ENCODE measurements at places on chromosomes 7 and 10.
A peak's percentile ranks its signal among the peaks of the same experiment; 100 is the strongest.

- no peak for DNase-seq
Observed at GRCh38 chr7:116363637-116364432, 135.7 kb upstream of the CAV2 start.

GRCh38 chr10:12417331-12417730 lies 68.0 kb downstream of the CAMK1D start:
- DNase-seq: no peak

DNA sequence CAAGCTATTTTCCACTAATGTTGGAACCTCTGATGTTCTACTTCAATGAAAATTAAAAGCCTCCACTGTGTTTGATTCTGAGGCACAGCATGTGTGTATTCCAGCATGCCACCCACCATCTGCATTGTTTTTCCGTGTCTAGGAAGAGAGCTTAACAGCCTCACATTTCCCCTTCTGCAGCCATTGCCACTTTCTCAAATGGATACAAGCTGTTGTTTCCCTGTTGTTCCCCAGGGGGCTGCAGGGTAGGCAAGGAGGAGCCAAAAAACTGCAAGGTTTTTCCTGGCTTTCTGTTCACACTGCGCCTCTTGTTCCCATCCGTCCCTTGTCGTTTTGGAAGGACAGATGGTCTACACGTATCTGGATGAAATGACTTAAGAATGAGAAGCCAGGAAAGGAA lies 72.3 kb upstream of the DNAJB12 start:
- no peak for DNase-seq

- peak; percentile 32 for DNase-seq
Observed at GRCh38 chr10:15169555-15170401, 1.3 kb upstream of the NMT2 start.

GRCh38 chr10:92690211-92690914 lies 608 bp downstream of the HHEX start:
- DNase-seq: peak; percentile 62

- no peak for DNase-seq
Observed at GRCh38 chr10:28139138-28139537, 140.3 kb upstream of the ODAD2 start.

DNA sequence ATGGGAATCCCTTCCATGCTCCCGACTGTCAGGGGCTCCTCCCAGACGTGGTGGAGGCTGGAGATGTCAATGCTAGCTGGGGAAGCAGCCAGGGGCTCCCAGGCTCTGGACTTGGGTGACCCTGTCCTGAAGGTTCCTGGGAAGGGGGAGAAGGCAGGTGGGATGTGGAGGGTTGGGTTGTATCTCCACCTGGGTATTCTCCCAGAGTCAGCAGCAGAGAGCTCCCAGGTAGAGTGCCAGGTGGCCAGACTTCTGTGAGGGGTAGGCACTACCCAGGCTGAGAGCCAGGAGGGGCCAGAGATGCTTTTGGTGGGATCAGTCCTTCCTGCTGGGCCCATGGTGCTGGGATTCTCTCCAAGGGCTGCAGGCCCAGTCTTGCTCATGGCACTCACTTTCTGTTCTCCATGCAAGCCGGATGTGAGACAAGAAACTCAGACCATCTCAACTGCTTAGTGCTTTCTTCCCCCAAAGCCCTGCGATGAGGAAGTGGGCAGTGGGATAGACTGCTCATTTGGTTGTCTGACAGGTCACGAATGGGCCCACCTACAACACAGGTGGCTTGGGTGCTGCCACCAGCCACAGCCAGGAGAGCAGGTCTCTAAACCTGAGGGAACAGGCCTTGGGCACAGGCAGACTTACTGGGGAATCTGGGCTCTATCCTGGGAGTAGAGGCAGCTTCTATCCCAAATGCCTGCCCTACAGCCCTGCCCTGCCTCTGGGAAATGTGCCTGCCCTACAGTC lies 52.5 kb upstream of the CAMK2B start:
- no peak for DNase-seq

DNA sequence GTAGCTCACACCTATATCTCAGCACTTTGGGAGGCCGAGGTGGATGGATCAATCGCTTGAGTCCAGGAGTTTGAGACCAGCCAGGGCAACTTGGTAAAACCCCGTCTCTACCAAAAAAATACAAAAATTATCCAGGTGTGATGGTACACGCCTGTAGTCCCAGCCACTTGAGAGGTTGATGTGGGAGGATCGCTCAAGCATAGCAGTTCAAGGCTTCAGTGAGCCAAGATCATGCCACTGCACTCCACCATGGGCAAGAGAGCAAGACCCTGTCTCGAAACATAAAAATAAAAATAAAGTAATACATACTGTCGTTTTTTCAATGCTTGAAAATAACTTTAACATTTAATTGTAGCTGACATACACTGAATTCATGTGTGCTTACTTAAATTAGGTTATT lies 57.3 kb downstream of the REEP3 start:
- DNase-seq: no peak

- no peak for DNase-seq
Observed at GRCh38 chr10:106625751-106626150, 538.8 kb downstream of the SORCS1 start.

DNA sequence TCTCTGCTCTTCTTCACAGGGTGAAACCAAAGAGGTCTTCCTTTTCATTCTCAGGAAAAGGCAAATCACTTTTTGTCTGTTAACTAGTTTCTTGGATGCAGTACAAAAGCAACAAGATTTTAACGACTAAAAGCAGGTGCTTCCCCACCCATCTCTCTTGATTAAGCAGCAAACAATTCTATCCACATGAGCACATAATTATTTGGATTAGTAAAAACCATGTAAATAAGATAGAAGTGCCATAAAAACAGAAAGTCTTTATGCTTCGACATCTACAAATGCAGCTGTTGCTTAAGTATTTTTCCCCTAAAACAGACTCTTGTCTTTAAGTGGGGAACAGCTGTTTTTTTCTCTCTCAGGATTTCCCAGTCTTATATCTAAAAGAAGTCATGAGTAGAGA lies 37.4 kb downstream of the USP54 start:
- no peak for DNase-seq

DNA sequence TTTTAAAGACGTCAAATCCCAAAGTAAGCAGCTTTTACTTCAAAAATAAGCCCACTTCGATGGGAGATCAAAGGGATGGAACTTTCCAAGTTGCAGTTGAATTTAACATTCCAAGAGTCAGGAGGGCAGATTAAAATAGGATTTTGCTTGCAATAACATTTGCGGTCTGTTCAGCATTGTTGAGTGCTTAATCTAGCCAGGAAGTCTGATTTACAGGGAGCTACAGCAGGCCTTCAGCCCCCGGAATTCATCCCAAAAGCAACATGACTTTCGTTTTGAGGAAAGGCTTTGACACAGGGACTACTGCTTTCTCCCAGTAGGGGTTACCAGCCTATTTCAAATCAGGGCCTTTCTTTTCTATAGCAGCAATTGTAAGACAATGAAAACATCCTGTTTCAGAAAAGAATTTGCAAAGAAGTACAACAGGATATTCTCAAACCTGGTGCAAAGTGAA lies 279.6 kb upstream of the PITRM1 start:
- DNase-seq: no peak

DNA sequence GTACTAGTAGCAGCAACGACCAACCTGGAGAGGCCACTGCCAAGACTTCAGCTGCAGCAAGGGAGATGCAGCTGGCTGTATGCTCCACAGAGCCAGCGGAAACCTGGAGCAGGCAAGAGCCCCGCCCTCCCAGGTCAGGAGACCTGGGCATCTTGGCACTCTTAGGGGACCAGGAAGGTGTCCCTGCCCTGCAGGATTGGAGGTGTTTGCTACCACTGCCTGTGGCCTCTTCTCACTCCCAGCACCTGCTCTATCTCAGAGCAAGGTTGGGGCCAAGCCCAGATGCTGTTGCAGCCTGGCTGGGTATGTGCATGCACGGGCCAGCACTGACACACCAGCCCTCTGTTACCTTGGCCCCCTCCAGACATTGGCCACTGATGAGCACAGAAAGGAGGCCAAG lies 1512.8 kb downstream of the REEP3 start:
- no peak for DNase-seq

DNA sequence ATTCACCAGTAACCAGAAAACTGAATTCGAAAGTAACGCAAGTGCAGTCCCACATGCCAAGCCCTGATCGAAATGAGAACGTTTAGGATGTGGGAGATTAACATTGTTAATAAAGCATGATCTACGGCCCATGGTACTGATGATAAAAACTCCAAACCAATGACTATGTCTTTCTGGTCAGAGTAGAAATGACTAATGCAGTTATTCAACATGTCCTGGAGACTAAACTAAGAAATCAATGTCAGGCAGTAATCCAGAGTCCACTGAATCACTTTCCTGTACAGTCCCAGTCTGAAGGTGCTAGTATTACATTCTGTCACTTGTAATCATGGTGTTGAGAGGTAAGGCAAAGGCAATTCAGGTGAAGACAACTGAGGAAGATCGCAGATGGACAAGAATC lies 14.4 kb downstream of the NPSR1 start:
- DNase-seq: no peak

- DNase-seq: no peak
Observed at GRCh38 chr7:83952236-83952635, 242.4 kb downstream of the SEMA3A start.

DNA sequence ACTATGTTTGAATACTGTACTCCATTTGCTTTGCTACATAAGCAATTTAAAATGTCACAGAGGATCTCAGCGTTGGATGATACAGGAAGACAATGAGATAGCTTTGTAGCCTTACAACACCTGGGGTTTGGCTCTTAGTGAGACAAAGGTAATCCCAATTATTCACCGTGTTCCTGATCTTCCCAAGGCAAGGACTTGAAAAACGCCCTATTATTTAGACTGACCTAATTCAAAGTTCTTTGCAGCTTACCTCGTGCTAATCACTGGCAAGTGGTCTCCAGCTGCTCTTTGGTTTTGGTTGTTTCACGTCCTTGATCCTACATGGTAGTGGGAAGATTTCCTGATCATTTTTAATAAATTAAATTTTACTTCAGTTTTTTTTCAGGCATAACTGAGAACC lies 23.0 kb upstream of the C7orf33 start:
- no peak for DNase-seq

DNA sequence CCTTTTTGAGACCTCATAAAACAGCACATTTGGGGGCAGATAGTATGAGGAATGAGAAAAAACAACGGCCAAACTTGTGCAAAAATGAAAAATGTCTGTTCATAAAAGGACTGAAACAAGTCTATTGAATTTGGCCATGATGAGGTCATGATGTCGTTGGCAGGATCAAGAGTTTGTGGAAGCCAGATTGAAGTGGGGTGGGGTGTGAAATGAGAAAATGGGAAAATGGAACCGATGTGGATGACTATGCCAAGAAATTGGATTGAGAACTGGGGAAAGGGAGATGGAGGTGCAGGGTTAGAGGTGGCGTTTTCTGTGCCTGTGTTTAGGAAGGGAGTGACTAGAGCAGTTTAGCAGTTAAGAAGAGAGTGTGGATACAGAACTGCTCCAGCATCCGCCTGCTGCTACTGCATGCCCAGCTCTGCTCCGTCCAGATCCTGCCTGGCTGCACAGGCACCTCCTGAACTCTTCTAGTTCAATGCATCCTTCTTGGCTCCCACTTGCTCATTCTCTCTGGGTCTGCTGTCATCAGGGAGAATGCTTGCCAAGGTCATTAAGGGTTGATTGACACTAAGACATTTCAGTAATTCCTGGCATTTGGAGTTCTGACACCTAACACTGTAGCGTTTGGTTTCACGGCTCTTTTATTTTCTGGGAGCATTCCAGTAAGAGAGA lies 111.9 kb downstream of the GALNT17 start:
- DNase-seq: no peak

DNA sequence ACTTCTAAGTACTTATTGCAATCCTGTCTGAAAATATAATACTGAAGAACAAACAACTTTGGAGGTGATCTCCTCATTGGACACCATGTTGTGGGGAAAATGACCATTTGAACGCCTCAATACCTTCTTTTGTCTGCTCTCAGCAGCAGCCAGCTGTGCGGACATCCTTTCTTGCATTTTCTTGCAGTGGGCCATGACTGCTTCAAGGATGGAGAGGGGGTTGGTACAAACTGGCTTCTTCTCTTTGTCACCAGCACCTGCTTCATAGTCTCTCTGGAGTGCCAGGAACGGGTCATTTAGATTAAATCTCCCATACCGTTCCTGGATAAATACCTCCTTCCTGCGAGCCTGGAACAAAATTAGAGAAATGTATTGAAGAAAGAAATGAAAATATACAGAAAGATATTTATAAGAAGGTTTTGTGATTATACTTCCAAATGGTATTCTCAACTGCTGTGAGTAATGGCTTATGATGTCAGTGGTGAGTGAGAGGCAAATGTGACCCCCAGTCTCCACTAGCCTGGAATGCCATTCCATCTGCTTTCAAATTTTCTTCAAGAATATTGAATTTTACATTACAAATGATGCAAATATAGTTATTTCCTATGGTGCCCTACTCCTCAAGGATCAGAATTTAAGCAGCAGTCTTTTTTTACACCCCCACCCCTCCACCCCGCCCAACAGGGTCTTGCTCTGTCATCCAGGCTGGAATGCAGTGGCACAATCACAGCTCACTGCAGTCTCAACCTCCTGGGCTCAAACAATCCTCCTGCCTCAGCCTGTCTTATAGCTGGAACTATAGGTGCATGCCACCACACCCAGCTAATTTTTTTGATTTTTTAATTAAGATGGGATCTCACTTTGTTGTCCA lies 62.4 kb downstream of the CTTNBP2 start:
- DNase-seq: no peak

DNA sequence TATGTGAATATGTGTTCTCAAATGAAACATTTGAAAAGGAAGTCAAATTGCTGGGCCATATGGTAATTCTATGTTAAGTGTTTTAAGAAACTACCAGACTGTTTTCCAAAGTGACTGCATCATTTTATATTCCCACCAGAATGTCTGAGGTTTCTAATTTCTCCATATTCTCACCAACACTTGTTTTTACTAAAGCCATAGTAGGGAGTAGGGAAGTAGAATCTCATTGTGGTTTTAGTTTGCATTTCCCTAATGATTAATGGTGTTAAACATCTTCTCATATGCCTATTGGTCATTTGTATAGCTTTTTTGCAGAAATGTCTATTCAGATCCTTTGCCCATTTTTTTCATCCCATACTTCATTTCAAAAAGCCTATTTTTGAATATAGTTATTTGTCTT lies 9.1 kb upstream of the SEMA4G start:
- no peak for DNase-seq

DNA sequence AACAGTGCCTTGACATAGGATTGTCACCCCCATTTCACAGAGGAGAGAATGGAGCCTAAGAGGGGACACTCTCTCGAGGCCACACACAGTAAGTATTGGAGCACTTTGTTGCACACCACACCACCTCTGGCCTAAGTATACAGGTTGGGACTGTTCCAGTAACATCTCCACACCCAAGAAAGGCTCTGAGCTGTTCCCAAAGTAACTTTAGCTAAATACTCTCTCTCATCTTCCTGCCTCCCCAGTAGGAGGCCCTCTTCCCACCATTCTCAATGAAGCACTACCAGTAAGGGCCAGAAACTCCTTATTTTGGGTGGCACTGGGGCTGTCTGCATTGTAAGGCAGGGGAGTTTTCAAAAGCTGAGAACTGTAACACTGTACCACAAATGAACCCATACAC lies 189.5 kb downstream of the ZNF438 start:
- DNase-seq: no peak

- DNase-seq: no peak
Observed at GRCh38 chr10:7544203-7544602, 122.6 kb downstream of the ITIH5 start.

GRCh38 chr10:24981161-24981710 lies 28.8 kb upstream of the PRTFDC1 start:
- DNase-seq: no peak

GRCh38 chr7:102821994-102822747 lies 73.4 kb downstream of the FAM185A start:
- no peak for DNase-seq
